Gastroesophageal sphincter (tissue), 4 donors: ENCODE measurements at places on chromosomes 5 and 9. TPM values are rescaled to one million over a fixed set of nuclear protein-coding genes. Genes with fewer than 3 reads are reported as not detected.

EPB41L4B gene
- total RNA-seq = 1.2 TPM

OR13F1 gene
- total RNA-seq = not detected

DRD1 gene
- total RNA-seq = not detected

PCDHGB7 gene
- total RNA-seq = 19.3 TPM

PCDHB6 gene
- 1.8 TPM for total RNA-seq

ATP10B gene
- total RNA-seq = 1.3 TPM

SLC1A3 gene
- total RNA-seq = 14.8 TPM

ANKRA2 gene
- total RNA-seq = 24.2 TPM

PCDHGC5 gene
- 2.2 TPM for total RNA-seq

TAF11L13 gene
- not detected for total RNA-seq

ABCA1 gene
- 74.7 TPM for total RNA-seq

IZUMO3 gene
- not detected for total RNA-seq

OGN gene
- 28.0 TPM for total RNA-seq

SLC12A2 gene
- 137 TPM for total RNA-seq

CATSPER3 gene
- total RNA-seq = not detected

DNA sequence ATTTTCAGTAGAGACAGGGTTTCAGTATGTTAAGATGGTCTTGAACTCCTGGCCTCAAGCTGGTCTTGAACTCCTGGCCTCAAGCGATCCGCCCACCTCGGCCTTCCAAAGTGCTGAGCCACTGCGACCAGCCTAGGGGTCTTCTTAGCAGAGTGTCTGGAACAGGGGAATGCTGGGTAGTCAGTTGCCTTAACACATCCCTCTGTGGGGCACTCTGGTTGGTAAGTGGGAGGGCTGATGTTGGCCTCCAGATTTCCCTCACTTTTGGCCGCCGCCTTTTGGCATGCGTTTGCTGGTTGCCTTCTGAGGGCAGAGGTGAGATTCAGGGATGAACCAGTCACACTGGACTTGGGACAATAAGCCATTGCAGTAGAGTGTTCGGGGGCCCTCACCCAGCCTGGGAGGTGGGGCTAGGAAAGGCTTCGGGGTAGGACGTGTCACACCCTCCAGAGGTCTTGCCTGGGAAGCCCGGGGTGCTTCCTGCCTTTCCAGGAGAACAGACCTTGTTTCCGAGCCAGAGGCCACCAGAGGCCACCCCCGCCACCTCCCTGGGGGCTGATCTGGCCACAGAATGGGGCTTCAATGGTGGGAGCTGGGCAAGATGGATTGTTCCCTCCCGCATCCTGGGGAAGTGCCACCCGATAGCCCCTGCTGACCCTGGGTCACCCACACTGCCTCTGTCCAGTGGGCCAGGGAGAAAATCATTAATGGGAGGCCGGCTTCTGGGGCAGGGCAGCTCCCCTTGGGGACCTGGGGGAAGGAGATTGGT, 13.3 kb downstream of the FGF18 start:
- ATAC-seq = no peak

DNA sequence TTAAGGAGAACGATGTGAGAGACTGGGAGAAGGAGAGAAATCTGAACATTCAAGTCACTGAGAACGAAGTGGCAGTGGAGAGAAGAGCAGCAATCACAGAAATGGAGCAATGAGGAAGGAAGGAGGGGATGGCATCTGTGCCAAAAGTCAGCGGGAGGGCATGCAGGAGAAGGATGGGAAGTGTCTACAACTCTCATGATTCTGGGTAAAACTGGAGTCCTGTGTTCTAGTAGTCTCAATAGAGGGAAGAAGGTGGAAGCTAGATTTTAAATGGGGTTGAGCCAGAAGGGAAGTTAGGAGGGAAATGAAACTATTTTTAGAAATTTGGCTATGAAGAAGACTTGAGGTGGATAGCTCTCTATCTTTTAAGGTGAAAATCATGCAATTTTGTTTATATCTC, 39.1 kb upstream of the SPATA31C2 start:
- ATAC-seq = no peak

DNA sequence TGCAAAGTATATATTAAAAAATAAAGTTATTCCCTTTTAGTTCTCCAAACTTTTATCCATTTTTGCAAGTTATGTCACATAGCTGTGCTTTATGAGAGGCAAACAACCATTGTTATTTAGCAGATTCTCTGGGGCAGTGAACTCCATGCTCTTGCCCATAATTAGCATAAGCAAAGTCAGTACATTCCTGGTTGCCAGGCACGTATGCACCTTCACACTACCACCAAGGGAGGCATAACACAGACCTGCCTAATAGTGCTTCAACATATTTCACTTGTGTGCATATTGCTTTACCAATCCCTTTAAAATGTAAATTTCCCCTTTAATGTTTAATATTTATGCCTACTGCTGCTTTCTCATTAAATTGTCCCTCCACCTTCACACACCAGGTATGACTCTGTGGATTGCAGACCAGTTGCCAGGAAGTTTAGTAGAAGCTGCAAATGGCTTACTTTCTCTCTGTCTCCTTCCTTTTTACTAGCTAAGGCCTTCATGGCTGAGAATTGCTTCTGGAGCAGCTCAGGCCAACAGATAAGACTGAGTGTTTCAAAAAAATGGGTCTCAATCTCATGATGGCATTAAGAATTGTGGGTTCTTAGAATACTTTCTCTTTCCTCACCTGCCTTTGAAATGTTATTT, 388.2 kb downstream of the PRR16 start:
- no peak for ATAC-seq

DNA sequence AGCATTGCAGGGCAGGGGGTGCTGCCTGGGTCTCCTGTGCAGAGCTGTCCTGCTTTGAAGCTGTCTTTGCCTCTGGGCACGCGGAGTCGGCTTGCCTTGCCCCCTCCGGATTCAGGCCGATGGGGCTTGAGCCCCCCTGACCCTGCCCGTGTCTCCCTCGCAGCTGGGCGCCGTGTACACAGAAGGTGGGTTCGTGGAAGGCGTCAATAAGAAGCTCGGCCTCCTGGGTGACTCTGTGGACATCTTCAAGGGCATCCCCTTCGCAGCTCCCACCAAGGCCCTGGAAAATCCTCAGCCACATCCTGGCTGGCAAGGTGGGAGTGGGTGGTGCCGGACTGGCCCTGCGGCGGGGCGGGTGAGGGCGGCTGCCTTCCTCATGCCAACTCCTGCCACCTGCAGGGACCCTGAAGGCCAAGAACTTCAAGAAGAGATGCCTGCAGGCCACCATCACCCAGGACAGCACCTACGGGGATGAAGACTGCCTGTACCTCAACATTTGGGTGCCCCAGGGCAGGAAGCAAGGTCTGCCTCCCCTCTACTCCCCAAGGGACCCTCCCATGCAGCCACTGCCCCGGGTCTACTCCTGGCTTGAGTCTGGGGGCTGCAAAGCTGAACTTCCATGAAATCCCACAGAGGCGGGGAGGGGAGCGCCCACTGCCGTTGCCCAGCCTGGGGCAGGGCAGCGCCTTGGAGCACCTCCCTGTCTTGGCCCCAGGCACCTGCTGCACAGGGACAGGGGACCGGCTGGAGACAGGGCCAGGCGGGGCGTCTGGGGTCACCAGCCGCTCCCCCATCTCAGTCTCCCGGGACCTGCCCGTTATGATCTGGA, 2.7 kb downstream of the CEL start:
- no peak for ATAC-seq

- no peak for ATAC-seq
These were observed 74.8 kb downstream of the SLF1 start for GRCh38 chr5:94693043-94693822.

GRCh38 chr9:90306158-90306557, 336.5 kb downstream of the DIRAS2 start:
- no peak for ATAC-seq

GRCh38 chr5:32092938-32093812, 80.9 kb downstream of the GOLPH3 start:
- ATAC-seq = peak; percentile 79

GRCh38 chr5:40385544-40385943, 294.2 kb upstream of the PTGER4 start:
- ATAC-seq = no peak

- no peak for ATAC-seq
These were observed 80.9 kb downstream of the YIPF5 start for GRCh38 chr5:144089401-144090021.

- ATAC-seq = no peak
These were observed 14.1 kb upstream of the LRRC19 start for GRCh38 chr9:27019589-27019988.

DNA sequence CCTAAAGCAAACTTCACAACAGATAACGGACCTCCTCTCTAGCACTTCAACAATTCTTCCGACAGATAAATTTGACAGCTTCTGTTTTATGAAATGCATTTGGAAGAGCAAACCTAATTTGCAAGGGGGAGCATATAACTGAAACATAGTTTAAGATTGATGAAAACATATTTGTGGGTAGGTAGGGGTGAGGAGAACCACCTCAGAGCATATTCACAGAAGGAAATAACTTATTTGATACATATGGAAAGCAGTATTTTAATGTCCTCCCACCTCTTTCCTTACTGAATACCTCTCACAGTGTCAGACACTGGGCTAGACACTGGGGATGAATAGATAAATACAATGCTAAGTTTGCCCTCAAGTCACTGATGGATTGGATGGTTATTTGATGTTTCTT, 384.8 kb downstream of the MAT2B start:
- ATAC-seq = no peak

- ATAC-seq = no peak
These were observed 169.2 kb downstream of the SLC12A2 start for GRCh38 chr5:128252756-128253155.

GRCh38 chr9:99121604-99122003, 16.7 kb downstream of the TGFBR1 start:
- no peak for ATAC-seq

- ATAC-seq = no peak
These were observed 20.7 kb upstream of the SLC1A3 start for GRCh38 chr5:36585701-36586100.

DNA sequence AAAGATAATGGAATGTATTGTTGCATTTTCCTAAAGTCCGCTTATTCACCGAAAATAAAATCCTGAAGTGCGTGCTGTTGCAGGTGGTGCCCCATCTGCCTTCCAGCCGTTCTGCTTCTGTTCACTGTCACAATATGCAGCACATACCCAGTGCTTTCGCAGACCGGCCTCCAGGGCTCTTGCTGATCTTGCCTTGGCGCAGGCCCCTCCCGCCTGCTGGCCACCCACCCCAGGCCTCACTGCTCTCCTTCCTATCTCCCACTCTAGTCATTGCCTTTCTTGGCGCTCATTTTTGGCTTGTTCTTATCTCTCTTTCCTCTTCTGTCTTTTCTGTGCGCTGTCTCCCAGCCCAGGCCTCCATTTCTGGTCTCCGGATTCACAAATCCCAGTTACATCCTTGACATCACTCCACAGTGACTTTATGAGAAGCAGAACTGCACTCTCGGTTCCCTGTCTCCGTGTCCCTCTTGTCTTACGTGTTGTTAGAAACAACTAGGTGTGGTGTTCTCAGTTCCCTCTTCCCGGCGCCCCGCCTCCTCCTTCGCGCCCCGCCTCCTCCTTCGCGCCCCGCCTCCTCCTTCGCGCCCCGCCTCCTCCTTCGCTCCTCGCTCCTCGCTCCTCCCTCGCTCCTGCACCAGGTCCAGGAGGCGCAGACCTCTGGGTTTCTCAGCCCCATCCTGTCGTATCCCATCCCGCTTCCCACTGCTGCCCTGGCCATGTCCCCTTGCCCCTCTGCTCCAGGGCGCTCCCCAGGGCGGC, 201.7 kb upstream of the OTULINL start:
- no peak for ATAC-seq

- ATAC-seq = no peak
These were observed 1826.2 kb upstream of the CDH6 start for GRCh38 chr5:29367176-29367833.

DNA sequence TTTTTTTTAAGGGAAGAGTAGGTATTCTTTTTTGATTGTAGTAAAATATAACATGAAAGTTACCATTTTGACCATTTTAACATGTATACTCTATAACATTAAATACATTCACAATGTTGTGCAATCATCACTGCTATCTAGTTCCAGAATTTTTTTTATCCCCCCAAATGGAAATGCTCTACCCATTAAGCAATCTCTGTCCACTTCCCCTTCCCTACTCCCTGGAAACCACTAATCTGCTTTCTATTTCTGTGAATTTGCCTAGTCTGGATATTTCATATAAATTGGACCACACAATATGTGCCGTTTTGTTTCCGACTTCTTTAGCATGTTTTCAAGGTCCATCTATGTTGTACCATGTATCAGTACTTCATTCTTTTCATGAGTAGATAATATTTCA, 429.5 kb downstream of the TLE1 start:
- ATAC-seq = no peak

DNA sequence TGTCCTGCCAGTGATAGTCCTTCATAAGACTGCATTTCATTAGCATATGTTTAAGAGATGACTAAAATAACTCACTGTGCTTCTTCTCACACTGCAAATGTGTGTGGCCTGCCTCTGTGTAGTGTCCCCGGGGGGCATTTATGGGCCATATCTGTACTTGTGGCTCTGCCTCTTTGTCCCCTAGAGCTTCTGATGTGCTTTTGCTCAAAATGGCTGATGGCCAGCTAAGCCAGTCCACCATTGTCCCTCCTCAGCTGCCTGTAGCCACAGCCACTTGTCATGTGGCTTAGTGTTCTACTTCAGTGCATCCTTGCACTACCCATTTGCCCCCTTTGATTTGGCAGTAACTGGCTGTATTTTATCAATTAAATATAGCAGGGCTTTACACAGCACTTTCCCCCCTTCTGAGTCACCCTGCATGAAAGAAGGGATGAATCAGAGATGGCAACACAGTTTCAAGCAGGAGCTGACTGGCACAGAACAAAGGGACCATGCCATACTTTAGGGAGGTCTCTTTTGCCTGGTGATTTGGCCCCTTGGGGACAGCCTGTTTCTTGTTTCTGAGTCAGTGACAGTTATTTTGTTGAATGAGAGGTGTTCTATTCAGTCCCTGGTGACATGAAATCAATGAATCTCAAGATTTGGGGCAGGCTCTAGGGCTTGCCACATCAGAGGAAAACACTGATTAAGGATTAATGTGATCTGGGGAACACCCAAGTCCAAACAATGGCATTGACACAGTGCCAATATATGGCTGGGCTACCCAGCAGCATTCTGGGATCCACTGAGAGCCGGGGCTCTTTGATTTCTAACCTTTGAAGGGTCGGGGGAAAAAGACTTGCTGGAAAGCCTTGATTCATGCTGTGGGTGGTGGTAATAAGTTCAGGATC, 245.5 kb downstream of the SMARCA2 start:
- no peak for ATAC-seq

- ATAC-seq = peak; percentile 70
These were observed 43.1 kb downstream of the NACC2 start for GRCh38 chr9:136051837-136052471.

- ATAC-seq = no peak
These were observed 40.9 kb downstream of the CETN3 start for GRCh38 chr5:90368454-90369246.

DNA sequence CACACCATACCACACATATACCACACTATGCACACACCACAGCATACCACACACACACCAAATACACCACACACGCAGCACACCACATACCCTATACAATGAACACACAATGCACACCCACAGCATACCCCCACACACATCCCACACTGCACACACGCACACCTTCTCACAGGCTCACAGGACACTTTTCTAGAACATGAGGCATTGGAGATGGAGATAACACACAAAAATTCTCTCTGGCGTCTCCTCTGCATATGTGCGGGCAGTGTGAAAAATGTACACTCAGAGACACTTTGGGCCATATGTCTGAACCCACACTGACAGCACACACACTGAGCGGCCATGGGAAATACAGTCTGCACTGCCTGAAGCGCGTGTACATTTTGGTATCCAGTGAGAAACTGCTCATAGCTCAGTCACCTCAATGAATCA, 278.1 kb downstream of the GADD45G start:
- no peak for ATAC-seq

GRCh38 chr5:178242416-178242815, 9.8 kb upstream of the PHYKPL start:
- ATAC-seq = no peak

- ATAC-seq = no peak
These were observed 107.4 kb downstream of the SNX18 start for GRCh38 chr5:54624805-54625568.
